LoVo (cell line): ENCODE measurements at places on chromosomes 4 and X.

DNA sequence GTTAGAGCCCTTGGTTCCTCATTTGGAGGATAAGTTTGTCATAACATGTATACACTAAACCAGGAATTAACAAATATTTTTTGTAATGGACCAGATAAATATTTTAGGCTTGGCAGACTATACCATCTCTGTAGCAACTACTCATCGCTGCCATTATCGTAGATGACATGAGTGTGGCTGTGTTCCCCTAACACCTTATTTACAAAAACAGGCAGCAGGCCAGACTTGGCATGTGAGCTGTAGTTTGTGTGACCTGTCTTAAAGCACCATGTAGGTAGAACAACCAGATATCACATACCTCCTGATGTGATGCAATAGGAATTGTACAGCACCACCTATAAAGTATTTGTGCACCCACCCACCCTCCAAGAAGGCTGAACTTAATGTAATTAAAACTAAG lies 82.0 kb downstream of the RASGEF1B start:
- DNase-seq: no peak

- no peak for DNase-seq
Observed at GRCh38 chr4:28149762-28150161, 1289.1 kb downstream of the STIM2 start.

DNA sequence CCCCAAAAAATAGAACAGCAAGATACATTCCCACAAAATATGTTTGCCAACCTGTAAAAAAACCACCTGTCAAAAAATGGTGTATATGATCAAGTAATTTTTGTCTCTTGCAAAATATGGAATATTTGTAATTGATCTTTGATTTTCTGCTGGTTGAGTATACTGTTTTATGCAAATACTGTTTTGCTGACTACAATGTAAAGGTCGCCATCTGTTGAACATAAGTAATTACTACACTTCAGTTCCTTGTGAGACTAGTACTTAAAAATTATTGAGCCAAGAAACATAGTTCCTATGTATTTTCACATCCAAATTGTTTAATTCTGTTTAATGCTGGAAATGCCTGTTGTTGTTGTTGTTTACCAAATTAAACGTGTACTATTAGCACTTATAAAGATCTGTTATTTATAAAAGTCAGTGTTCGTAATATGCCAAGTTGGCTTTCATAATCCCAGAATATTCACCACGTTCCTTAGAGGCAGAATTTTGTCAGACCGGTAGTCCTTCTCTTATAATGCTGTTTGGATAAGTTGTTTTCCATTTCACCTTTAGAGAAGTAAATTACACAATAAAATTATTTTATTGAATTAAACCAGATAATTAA lies 144.2 kb downstream of the PDLIM5 start:
- DNase-seq: peak; percentile 52

GRCh38 chrX:48466696-48467095 lies 3.4 kb downstream of the SLC38A5 start:
- DNase-seq: no peak

DNA sequence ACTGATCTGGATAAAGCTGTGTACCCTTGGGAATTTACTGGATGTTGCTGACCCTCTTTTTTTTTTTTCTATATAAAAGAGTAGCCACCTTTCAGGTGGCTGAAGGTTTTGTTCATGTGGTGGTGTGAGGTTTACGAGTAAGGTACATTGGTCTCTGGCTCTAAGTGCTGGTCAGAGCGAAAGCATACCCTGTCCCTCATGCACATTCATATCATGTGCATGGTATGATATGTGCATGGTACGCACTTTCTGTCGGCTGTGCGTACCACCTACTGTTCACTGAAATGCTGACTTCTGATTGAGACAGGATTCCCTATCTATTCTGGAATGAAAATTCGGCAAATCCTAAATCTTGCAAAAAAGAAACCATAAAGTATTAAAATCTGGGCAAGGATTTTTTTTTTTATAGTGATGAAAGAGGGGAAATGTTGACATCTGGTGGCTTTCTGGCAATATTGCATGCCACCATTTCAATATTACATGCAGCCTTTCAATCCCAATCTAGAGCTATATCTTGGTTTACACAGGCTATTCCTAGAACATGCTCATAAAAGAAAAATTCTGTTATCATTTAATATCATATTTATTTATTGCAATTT lies 32.8 kb downstream of the FAM149A start:
- DNase-seq: peak; percentile 42

GRCh38 chr4:3205995-3206394 lies 43.0 kb upstream of the MSANTD1 start:
- DNase-seq: no peak

GRCh38 chrX:11768039-11768438 lies 10.0 kb downstream of the MSL3 start:
- DNase-seq: no peak

GRCh38 chr4:38323141-38323641 lies 340.8 kb upstream of the KLF3 start:
- DNase-seq: no peak

GRCh38 chr4:101942891-101943290 lies 152.4 kb downstream of the BANK1 start:
- no peak for DNase-seq

- DNase-seq: no peak
Observed at GRCh38 chrX:124960454-124960853, 359.2 kb upstream of the TEX13C start.

DNA sequence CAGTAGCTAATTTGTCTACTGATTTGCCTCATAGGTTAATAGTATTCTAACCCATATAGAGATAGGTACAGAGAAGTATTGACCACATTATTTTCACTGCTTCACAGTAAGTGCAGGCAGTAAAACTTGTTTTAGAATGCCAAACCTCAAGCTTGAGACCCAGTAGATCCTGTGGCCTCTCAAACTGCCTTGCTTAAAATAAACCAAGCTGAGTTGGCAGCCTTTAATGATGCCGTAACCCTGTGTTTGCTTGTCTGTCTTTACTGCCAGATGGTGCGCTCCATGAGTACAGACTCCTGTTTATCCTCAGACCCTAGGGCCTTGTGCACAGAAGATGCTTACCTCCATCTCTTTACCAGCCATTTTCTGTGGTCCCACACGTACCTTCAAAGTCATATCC lies 50.8 kb downstream of the ANXA3 start:
- DNase-seq: no peak

GRCh38 chr4:154497889-154498288 lies 6.3 kb upstream of the DCHS2 start:
- DNase-seq: no peak

GRCh38 chrX:118756101-118756500 lies 28.7 kb downstream of the IL13RA1 start:
- no peak for DNase-seq

DNA sequence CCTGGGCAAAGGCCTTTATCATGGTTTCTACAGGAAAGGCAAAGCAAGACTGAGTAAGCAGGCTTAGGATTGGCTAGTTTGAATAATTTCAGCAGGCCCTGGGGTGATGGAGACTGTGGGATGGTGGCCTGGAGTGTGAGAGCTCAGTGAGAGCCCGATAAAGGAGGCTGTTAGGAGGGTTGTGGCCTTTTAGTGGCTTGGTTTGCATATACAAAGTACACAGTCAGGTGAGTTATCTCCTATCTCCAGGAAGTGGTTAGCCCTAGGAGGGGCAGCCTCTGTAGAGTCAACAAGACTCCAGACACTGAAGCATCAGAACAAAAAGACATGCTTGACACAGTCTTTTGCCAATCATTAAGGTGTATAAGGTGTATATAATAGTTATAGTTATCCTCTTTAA lies 157.2 kb downstream of the CFAP299 start:
- no peak for DNase-seq

- no peak for DNase-seq
Observed at GRCh38 chr4:11489453-11490083, 60.9 kb upstream of the HS3ST1 start.

DNA sequence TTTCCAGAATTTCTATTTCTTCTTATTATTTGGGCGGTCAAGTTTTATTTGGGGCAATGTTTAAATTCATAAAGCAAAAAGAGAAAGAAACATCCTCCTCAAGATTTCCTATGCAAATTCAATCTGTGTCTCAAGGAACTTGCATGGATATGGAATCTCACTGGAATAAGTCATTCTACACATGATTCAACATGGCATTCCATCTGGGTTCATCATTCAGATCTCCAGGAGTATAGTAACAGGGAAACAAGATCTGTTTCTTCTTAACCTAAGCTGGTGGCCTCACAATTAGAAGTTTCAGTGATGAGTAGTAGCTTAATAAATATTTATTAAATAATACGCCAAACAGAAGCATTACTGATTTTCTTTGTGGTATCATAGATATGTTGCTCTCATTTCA lies 19.8 kb downstream of the KLHL34 start:
- no peak for DNase-seq

- DNase-seq: no peak
Observed at GRCh38 chrX:65537229-65537628, 2.6 kb upstream of the LAS1L start.

DNA sequence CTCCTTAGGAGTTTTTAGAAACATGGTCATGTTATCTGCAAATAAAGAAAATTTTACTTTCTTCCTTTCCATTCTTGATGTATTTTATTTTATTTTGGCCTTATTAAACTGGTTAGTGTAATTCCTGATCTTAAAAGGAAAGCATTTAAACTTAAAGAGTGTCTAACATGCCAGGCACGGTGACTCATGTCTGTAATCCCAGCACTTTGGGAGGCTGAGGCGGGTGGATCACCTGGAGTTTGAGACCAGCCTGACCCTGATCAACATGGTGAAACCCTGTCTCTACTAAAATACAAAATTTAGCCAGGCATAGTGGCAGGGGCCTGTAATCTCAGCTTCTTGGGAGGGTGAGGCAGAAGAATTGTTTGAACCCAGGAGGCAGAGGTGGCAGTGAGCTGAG lies 281.3 kb downstream of the PTTG2 start:
- peak; percentile 38 for DNase-seq

DNA sequence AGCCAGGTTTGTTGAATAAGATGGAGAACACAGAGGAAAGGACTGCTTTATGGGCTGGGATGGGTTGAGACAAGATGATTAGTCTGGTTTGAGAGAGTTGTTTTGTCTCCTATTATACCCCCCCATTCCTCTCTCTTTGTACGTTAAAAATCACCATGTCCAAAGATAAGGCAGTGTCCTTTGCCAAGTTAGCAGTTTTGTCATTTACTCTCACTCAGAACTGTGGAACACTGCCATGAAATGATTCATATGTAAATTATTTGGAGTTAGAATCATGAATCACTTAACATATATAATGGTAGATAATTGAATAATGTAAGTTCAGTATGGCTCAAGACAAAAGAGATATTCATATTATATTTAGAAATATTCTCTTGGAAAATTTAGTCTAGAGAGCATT lies 151.3 kb downstream of the DCLK2 start:
- DNase-seq: no peak

DNA sequence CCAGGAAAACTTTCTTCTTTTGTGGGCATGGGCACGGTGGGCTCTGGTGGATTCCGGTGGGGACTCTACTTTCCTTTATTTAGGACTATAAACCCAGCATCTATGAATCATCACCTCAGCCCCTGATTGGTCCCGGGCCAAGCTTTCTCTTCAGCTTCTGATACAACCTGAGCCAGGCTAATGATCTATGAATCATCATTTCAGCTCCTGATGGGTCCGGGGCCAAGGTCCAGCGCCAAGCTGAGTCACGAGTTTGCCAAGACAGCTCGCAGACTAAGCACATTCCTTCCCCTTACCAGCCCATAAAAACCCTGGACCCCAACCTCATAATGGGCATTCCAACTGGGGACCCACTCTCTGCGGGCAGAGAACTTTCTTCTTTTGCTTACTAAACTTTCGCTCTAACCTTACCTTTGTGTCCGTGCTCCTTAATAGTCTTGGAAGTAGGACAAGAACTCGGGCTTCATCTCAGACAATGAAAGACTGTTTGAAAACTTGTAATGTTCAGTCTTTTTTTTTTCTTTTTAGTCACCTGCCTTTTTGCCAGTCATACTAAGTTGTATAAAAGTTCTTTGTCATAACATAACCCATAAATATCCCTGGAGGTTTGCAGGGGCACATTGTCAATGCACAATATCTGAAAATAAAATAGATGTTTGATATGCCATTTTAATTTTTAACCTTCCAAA lies 904.9 kb upstream of the EPHA5 start:
- DNase-seq: peak; percentile 88

DNA sequence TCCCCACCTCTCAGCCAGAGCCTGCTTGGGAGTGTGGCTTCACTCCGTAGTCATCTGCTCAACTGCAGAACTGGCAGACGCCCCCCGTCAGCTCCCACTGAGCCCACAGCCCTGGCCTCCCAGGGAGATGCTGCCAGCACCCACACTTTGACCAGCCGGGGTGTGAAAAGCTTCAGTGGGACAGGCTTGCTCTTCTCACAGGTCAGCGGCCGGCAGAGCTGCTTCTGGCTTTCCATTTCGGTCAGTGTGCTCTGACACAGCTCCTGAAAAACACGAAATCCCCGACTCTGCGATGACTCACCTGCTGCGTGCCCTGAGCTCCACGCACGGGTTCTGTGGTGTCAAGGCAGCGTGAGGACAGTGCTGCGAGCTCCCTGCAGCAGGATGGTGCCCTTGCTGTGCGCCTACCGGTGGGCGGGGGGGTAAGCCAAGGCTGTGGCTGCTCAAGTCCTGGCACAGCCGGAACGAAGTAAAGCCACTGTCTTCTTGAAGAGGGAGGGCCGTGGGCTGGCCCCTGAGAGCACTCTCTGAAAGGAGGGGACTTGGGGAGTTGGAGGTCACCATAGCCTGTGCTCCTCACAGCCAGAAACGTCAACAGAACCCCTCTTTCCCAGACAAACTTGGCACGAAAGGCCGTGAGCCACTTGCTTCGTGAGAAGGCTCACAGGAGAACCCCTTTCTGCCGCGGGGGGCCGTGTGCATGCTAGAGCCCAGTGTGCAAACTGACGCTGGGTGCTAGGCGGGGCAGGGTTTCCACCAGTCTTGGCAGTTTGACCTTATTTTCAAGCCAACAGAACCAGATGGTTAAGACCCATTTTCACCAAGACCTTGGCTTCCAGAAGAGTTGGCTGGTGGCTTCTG lies 23.6 kb downstream of the NOP14 start:
- DNase-seq: no peak

GRCh38 chr4:3449574-3450534 lies 8.1 kb downstream of the HGFAC start:
- DNase-seq: no peak

DNA sequence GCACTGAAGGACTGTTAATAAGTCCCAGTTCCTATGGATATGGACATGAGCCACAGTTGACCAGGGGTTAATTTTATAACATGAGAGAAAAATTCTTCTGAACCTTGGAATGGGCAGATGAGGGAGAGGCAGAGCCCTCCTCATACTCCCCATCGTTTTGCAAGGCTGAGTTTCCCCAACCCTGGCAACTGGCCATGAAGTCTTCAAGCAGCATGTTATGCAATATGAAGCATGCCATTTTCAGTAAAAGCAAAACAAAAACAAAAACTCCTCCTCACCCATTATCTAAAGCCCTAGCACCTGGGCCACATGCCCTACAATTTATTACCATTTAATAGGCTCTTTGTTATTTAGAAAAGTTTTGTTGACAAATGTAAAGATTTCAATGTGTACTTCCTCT lies 64.5 kb downstream of the GPC4 start:
- DNase-seq: no peak
